Stimulated activated naive CD4-positive, alpha-beta T cell treated with Interleukin-2 at 50 U/mL for 16 hours (primary cell): ENCODE measurements at places on chromosomes 6 and 20.
A peak's percentile ranks its signal among the peaks of the same experiment; 100 is the strongest.

GRCh38 chr6:124573953-124574352 is 388.3 kb upstream of the RNF217 start:
- no peak for DNase-seq

DNA sequence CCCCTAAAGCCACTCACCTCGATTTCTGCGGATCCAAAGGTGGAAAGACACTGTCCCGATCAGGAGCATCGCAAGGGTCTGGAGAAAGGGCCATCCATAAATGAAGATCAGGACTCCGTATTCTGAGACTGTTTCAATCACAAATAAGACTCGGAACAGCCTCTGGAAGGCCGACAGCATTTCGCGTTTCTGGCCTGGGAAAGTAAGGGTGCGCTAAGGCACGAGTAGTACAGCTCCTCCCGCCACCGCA is 44.6 kb downstream of the DPPA5 start:
- peak; percentile 4 for DNase-seq

GRCh38 chr6:912871-913835 is 220.2 kb upstream of the EXOC2 start:
- no peak for DNase-seq

DNA sequence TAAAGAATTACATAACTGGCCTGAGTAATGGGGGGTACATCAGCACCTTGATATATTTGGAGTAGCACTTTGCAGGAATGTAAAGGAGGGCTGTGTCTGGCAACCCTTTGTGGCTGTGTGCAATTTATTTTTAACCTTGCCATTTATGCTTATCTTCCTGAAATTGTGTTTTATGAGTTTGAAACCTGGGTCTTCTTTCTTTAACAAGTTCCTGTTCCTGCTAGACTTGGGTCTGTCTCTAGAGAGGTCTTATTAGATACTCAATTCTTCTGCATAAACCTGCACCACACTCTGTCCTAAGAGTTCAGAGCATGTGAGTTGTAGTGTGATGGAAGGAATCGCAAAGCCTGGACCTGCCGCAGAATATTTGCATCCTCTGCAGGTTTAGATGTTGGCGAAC is 181.0 kb downstream of the JARID2 start:
- no peak for DNase-seq

GRCh38 chr6:80939898-80940297 is 812.6 kb downstream of the TENT5A start:
- DNase-seq: no peak

DNA sequence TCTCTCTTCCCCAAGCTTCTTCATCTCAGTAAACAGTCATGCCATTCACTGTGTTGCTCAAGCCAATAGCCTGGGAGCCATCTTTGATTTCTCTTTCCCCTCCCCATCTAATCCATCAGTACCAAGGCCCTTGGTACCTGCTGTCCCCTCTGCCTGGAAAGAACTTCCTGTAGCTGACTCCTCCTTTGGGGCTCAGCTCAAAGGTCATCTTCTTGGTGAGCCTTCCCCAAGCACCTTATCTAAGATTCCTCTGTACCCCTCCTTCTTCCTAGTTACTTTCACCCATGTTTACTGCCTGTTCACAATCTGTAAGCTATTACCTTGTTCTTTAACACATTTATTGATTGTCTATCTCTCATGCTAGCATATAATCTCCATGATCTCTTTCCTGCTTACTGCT is 3.5 kb downstream of the AARS2 start:
- no peak for DNase-seq

- no peak for DNase-seq
These were observed 1.6 kb upstream of the BEND3 start for GRCh38 chr6:107116931-107117330.

DNA sequence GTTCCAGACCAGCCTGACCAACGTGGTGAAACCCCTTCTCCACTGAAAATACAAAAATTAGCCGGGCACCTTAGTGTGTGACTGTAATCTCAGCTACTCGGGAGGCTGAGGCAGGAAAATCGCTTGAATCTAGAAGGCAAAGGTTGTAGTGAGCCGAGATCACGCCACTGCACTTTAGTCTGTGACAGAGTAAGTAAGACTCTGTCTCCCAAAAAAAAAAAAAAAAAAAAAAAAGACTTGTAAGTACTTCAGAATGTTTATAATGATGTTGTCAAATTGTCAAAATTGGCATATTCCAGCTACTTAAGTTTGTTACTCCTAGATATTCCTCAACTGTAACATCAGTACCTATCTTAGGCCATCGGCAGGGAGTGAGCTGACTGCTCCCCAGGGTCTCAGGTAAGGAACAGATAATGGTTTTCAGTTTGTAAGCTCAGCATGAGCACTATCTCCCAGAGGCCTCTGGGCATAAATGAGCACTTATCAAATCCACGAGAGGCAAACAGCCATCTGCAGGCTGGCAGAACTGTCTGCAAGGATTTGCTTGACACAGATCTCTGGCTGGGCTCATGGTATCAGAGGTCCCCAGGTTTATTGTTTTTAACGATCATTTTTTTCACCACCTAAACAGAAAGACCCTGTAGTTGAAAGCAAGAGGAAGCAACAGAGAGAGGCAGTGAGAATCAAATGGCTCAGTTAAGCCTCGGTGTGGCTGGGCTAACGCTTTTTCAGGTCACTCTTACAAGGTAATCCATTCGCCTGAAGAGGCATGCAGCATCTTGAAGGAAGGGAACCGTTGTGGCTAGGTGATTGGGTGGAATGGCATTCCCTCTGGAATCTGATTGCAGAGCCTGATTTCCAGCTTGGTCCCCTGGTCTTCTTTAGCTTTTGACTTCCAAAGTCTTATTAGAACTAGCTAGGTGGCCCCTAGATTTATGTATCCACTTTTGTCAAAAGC is 115.9 kb downstream of the LY86 start:
- DNase-seq: no peak

GRCh38 chr6:16873698-16874097 is 112.4 kb upstream of the ATXN1 start:
- DNase-seq: no peak

- no peak for DNase-seq
These were observed 32.6 kb upstream of the RNF182 start for GRCh38 chr6:13892017-13892645.

DNA sequence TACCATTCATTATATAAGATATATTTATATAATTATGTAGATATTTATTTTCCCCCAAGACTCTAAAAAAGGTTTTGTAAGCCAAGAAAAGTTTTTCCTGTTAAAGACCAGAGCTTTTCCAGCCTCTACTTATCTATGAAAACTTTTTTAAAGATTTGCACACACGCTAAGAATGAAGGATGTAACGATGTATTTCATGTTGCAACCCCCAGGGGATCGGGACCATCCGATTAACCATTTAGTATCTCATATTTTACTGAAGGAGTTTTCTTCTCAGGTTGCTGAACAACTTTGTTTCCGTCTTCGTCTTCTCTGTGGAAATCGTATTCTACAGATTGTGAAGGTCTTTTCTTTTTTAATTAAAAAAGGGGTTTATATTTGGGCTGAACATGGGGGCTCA is 70.0 kb upstream of the SASH1 start:
- no peak for DNase-seq

DNA sequence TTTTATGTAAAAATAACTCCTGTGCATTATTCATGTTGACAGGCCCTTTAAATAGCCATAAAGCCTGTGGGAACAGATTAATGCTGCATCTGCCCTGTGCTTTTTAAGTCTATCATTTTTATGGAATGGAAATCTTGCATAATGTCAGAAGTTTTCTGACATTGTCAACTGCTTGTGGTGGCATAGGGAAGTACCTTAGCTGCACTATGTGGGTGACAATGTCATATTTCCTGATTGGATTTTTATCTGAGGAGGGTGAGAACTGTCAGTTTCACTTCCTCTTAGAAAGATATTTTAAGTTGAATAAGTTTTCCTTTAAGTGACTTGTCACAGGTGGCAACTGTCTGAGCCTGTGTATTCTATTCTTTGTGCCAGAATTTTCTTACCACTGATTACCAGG is 267.9 kb downstream of the PLCB1 start:
- DNase-seq: no peak

DNA sequence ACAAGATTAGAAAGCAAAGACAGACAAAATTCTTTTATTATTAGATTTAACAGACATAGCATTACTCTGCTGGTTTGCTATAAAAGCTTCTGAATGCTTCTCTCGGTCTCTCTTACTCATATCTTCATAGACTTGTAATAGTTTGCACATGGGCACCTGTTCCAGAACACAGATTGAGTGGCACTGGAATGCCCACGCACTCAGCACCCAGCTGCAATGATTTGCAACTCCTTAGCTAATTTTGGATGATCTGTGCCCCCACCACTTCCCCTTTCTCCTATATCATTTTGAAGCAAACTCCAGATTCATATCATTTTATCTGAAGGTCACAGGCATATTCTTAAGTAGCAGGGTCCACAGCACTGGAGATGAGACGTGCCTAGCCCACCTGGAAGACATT is 148.8 kb downstream of the CFAP61 start:
- no peak for DNase-seq

DNA sequence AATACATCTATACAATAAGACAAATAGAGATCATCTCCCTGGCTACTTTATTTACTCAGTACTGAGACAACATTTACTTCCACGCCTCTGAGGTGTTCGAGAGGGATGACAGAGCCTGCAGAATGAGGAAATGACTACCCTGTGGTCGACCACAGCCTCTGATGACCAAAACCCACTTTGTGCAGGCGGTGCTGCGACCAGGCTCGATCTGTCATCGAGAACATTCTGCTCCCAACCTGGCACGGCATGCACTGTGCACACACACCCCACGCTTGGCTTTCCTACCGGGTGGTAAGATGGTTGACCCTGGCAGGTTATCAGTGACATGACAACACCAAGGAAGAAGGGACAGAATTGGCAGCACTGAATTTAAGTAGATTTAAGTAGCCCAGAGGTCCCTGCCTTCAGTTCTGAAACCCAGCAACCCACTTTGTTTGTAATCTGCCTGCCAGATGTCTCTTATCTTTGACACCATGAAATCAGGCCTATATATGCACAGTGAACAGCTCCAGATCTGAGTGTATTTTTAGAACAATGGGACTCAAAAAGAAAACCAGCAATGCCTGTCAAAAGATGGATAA is 42.6 kb downstream of the TTI1 start:
- DNase-seq: peak; percentile 62

- no peak for DNase-seq
These were observed 32.8 kb upstream of the GMPR start for GRCh38 chr6:16205377-16206144.

DNA sequence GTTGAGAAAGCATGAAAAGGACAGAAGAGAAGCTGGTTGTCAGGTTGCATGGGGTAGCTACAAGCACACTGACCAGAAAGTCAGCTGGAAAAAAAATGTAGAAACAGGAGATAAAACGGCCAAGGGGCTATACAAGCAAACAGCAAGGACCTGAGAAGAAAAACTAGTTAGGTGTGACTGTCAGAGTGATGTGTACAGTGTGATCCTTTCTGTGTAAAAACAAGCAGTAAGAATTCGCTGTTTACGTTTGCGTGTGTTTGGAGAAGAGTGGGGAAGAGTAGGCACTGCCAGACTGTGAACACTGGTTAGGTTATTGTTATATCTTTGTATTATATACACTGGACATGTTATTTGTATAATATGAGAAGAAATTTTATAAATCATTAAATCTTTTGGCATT is 28.1 kb downstream of the PTPN1 start:
- no peak for DNase-seq

- DNase-seq: no peak
These were observed 7.3 kb upstream of the MAVS start for GRCh38 chr20:3839328-3839727.

GRCh38 chr6:118249680-118250079 is 298.4 kb upstream of the PLN start:
- DNase-seq: no peak

GRCh38 chr6:170279977-170280688 is 10.7 kb downstream of the DLL1 start:
- DNase-seq: no peak

- DNase-seq: no peak
These were observed 45.6 kb downstream of the GFOD1 start for GRCh38 chr6:13441778-13442177.

GRCh38 chr6:36371211-36371610 is 16.3 kb downstream of the ETV7 start:
- no peak for DNase-seq

DNA sequence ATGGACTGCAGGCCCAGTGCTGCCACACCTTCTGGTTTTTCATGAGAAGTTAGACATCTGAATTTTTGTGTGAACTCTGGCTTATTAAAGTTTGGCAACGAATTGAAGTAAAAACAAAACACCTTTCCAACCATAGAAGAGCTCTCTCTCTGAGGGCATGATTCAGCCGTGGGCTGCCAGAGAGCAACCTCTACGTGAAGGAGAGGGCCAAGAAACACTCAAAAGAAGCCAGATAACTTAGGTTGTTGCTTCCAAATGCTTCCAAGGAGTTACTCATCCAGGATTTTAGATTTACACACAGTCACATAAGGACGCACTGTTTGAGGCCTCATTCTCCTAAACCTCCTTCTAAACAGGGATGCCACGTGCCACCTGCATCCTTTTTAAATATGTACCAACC is 65.5 kb downstream of the NRN1 start:
- DNase-seq: no peak

- no peak for DNase-seq
These were observed 6.0 kb downstream of the TAP2 start for GRCh38 chr6:32832535-32832934.

GRCh38 chr20:57389695-57390603 is 1.2 kb upstream of the RBM38 start:
- peak; percentile 63 for DNase-seq

- no peak for DNase-seq
These were observed 93.7 kb upstream of the ATXN1 start for GRCh38 chr6:16854986-16855385.

DNA sequence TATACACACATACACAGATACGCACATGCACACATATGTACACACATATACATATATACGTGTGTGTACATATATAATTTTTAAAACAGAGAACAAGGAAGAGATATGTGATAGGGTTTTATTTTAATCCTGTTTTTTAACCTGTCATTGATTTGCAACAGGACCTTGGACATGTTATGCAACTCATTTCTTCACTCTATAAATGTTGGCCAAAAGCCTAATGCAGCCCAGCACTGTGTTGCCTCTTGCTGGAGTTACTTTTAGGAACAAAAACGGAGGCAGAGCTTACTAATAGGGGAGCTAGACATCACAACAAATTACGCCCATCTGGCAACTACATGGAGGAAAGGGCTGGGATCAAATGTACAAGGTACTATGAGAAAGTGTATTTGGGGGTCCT is 179.9 kb upstream of the TAB2 start:
- DNase-seq: no peak

- no peak for DNase-seq
These were observed 41.9 kb downstream of the KCTD20 start for GRCh38 chr6:36484736-36485135.

GRCh38 chr20:47317127-47317895 is 39.2 kb downstream of the ZMYND8 start:
- DNase-seq: peak; percentile 58

GRCh38 chr20:40607927-40608326 is 81.1 kb downstream of the MAFB start:
- DNase-seq: no peak

DNA sequence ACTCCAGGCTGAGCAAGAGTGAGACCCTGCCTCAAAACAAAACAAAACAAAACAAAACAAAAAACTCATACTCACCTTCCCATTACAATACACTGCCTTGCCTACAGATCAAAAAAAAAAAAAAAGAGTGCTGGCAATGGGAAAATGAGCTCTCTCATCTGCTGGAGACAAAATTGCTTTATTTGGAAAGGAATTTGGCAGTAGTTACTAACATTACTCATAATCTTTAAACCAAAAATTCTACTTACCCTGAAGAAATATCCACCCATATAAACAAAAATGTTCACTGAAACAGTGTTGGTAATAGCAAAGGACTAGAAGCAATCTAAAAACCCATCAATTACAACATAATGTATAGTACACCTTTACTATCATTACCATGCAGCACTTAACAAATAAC is 120.4 kb downstream of the RNGTT start:
- no peak for DNase-seq

- DNase-seq: no peak
These were observed 5.0 kb downstream of the HLA-A start for GRCh38 chr6:29947077-29947980.
